ENCODE measurements at places on chromosomes 13 and 19. TPM values are rescaled to one million over a fixed set of nuclear protein-coding genes. Genes with fewer than 3 reads are reported as not detected.
A peak's percentile ranks its signal among the peaks of the same experiment; 100 is the strongest.

LILRA1 gene
- total RNA-seq, result not detected

PDE4C gene
- total RNA-seq, result not detected

PRSS57 gene
- not detected for total RNA-seq

SHANK1 gene
- total RNA-seq, result not detected

KLK3 gene
- total RNA-seq, result not detected

KLF2 gene
- total RNA-seq, result 37.5 TPM

ANGPTL8 gene
- not detected for total RNA-seq

KLK13 gene
- not detected for total RNA-seq

CGB7 gene
- not detected for total RNA-seq

ZNF738 gene
- total RNA-seq, result 8.3 TPM

CYP4F8 gene
- total RNA-seq, result not detected

INAFM1 gene
- total RNA-seq, result 9.3 TPM

MEIOSIN gene
- total RNA-seq, result not detected

- H3K4me1 ChIP-seq, result no peaks in the 10 kb centered on the region
- H3K27me3 ChIP-seq, result no peaks in the 10 kb centered on the region
- H3K27ac ChIP-seq, result no peak overlapping the region
- no peak overlapping the region for H3K4me3 ChIP-seq
These were observed 4.6 kb upstream of the LYPD5 start for GRCh38 chr19:43806848-43807247.

DNA sequence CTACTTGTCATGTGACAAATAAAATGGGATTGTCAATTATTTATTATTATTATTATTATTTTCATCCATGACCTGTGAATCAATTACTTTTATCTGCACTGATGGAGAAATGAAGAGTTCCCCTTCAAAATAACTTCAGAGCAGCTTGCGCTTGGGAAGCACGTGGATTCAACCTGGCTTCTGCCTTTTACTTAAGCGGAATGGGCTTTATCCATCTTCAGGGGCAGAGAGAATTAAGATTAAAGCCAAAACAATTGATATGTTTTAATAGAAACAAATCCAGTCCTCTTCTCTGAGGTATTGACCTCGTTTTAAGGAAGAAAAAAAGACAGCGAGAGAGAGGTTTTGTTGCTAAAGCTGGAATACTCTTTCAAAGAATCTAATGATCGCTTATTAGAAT lies 876 bp downstream of the SACS start:
- no peak overlapping the region for H3K4me3 ChIP-seq
- DNase-seq, result no peak
- H3K36me3 ChIP-seq, result no peaks in the 10 kb centered on the region
- H3K27ac ChIP-seq, result no peak overlapping the region
- H3K4me1 ChIP-seq, result no peaks in the 10 kb centered on the region

- H3K4me3 ChIP-seq, result no peak overlapping the region
- H3K27ac ChIP-seq, result no peak overlapping the region
- no peaks in the 10 kb centered on the region for H3K27me3 ChIP-seq
- DNase-seq, result no peak
- peaks cover 27% of the 10 kb centered on the region for H3K4me1 ChIP-seq
These were observed 78.0 kb downstream of the ATP11A start for GRCh38 chr13:112767506-112768471.

GRCh38 chr19:18202778-18203407 lies 949 bp downstream of the RAB3A start:
- H3K27me3 ChIP-seq, result no peaks in the 10 kb centered on the region
- H3K27ac ChIP-seq, result no peak overlapping the region
- H3K36me3 ChIP-seq, result peaks cover 4% of the 10 kb centered on the region
- H3K4me1 ChIP-seq, result peaks cover 17% of the 10 kb centered on the region
- peak overlapping the region; percentile 94 for H3K4me3 ChIP-seq

DNA sequence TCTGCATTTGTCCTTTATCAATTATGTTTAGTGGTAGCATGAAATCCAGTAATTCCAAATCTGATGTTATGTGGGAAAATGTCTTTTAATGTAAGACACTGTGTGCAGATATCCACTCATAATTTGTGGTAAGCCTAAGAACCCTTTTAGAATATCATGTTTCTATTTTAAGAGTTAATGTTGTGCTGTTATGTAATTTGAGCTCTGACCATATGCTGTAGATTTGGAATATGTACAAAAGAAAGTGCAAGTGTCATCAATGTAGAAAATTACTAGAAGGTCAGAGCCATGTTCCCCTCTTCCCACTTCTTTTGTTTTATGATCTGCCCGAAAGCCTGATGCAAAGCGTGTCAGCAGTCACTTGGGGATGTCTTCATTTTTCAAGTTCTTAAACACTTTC lies 44.5 kb downstream of the SCEL start:
- no peaks in the 10 kb centered on the region for H3K36me3 ChIP-seq
- no peak for DNase-seq
- no peak overlapping the region for H3K27ac ChIP-seq
- no peak overlapping the region for H3K4me3 ChIP-seq
- H3K4me1 ChIP-seq, result no peaks in the 10 kb centered on the region

- no peak for DNase-seq
- H3K27me3 ChIP-seq, result no peaks in the 10 kb centered on the region
- H3K4me1 ChIP-seq, result peaks cover 72% of the 10 kb centered on the region
- H3K27ac ChIP-seq, result peak overlapping the region; percentile 83
These were observed 1.3 kb downstream of the HNRNPL start for GRCh38 chr19:38848299-38849146.

DNA sequence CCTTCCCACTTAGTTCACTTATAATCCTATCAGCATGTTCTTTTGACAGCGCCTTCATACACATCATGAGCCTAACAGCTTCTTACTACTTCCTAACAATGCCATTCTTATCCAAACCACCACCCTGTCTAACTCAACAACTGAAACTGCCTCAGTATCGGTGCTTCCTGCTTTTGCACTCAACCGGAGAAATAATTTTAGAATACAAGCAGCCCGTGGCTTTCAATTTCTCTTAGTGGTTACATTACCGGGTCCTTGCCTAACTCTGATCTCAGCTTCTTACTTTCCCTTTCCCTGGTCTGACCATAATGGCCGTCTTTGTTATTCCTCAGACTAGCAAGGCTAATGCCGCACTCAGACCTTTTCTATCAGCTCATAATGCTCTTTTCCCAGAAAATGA lies 17.0 kb downstream of the ZFP82 start:
- H3K4me1 ChIP-seq, result no peaks in the 10 kb centered on the region
- no peak for DNase-seq
- no peak overlapping the region for H3K27ac ChIP-seq
- H3K27me3 ChIP-seq, result no peaks in the 10 kb centered on the region
- no peak overlapping the region for H3K4me3 ChIP-seq

GRCh38 chr19:48689449-48689848 lies 6.3 kb upstream of the FUT2 start:
- H3K4me3 ChIP-seq, result no peak overlapping the region
- no peaks in the 10 kb centered on the region for H3K36me3 ChIP-seq
- H3K27ac ChIP-seq, result no peak overlapping the region
- no peak for DNase-seq
- H3K27me3 ChIP-seq, result no peaks in the 10 kb centered on the region

- no peaks in the 10 kb centered on the region for H3K36me3 ChIP-seq
- H3K4me1 ChIP-seq, result no peaks in the 10 kb centered on the region
- H3K4me3 ChIP-seq, result no peak overlapping the region
- no peak for DNase-seq
These were observed 8.5 kb downstream of the MIER2 start for GRCh38 chr19:336067-336614.

DNA sequence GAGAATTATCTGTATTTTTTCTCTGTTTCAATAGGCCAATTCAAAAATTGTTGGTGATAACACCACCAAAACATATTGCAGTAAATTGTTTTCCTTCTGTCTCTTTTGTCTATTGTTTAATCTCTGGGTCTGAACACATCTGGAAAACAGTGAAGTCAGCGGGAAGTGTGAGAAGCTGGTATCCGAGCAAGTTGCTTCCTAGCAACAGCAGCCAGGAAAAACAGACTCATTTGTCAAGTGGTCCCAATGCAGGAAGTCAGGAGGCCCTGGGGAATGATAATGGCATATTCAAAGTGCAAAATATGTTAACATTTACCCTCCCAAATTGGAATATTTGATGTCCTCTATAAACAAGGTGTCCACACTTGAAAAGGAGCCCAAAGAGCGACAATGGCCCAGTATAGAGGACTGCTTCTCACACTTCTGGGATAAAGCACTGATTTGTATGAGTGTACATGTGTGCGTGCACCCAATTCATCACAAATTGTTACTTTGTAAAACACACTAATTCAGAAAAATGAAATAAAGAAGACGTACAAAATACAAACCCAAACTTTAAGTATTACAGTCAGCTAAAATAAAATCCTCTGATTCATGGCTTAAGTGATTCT lies 515.0 kb downstream of the TBC1D4 start:
- no peak for DNase-seq
- H3K4me1 ChIP-seq, result no peaks in the 10 kb centered on the region
- no peak overlapping the region for H3K4me3 ChIP-seq
- no peaks in the 10 kb centered on the region for H3K27me3 ChIP-seq
- no peak overlapping the region for H3K27ac ChIP-seq
- no peaks in the 10 kb centered on the region for H3K36me3 ChIP-seq

DNA sequence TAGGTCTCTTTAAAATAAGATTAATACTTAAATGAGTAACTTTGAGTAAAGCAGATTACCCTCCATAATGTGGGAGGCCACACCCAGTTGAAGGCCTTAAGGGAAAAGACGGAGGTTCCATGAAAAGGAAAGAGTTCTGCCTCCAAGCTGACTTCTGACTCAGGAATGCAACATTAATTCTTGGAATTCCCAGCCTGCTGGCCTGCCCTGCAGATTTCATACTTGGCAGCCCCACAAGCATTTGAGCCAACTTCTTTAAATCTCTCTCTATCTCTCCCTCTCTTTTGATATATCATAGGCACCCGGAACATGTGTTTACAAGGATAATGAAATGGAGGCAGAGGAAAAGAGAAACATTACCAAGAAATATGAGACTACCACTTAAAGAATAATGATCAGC lies 902.3 kb upstream of the MIR17HG start:
- no peak overlapping the region for H3K4me3 ChIP-seq
- H3K27me3 ChIP-seq, result no peaks in the 10 kb centered on the region
- no peak overlapping the region for H3K27ac ChIP-seq
- no peak for DNase-seq
- no peaks in the 10 kb centered on the region for H3K36me3 ChIP-seq

DNA sequence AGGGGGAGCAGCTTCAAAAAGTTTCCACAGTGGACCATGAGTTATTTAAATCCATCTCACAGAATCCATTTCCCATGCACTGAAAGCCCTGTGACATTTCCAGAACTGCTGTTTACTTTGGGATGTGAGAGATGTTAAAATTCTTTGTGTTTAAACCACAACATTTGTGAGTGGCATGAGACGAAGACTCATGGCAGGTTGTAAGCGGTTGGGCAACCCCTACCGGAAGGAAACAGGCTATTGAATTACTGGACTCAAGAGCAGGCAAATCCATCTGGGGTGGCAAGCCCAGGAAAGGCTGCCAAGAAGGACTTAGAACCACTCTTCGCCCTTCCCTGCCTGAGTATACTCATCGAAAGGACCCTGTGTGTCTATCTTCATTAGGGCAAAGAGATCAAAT lies 22.3 kb upstream of the CLDN10 start:
- no peak for DNase-seq
- no peak overlapping the region for H3K27ac ChIP-seq
- H3K4me3 ChIP-seq, result no peak overlapping the region
- H3K36me3 ChIP-seq, result no peaks in the 10 kb centered on the region
- no peaks in the 10 kb centered on the region for H3K4me1 ChIP-seq
- H3K27me3 ChIP-seq, result no peaks in the 10 kb centered on the region

DNA sequence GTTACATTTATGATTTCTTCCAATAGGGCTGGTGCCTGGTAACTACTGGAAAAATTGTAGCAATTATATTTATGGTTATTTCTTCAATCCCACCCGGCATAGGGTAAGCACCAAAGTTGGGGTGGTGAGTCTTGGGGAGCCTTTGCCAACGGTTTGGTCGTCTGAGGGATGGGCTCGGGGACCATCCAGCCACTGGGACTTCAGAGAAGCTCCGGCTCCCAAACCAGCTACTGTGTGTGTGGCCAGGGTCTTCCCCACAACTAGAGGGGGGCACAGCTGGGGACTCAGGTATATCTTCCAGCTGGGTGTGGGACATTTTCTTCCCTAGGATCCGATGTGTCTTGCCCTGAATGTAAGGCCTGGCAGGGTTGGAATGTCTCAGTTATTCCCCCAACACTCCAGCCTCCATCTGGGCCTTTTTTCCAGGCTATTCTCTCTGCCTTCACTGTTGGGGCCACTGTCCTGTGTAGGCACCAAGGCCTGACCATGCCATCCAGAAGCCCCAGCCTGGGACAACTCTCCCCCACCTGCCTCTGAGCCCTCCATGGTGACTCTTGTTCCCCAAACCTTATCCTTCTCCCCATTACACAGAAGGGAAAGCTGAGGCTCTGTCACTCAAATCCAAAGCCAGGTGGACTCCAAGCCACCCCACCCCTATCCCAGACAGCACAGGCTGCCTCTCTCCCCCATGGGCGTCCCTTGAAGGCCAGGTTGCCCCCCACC lies 1.1 kb upstream of the IFI30 start:
- no peaks in the 10 kb centered on the region for H3K27me3 ChIP-seq
- H3K4me3 ChIP-seq, result no peak overlapping the region
- peaks cover 9% of the 10 kb centered on the region for H3K4me1 ChIP-seq
- H3K27ac ChIP-seq, result no peak overlapping the region
- no peak for DNase-seq
- no peaks in the 10 kb centered on the region for H3K36me3 ChIP-seq

DNA sequence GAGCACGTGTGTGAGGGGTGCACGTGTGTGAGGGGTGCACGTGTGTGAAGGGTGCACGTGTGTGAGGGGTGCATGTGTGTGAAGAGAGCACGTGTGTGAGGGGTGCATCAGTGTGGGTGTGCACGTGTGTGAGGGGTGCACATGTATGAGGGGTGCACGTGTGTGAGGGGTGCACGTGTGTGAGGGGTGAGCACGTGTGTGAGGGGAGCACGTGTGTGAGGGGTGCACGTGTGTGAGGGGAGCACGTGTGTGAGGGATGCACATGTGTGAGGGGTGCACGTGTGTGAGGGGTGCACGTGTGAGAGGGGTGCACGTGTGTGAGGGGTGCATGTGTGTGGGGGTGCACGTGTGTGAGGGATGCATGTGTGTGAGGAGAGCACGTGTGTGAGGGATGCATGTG lies 15.7 kb downstream of the RASA3 start:
- H3K27ac ChIP-seq, result no peak overlapping the region
- H3K36me3 ChIP-seq, result peaks cover 43% of the 10 kb centered on the region
- no peaks in the 10 kb centered on the region for H3K27me3 ChIP-seq

GRCh38 chr19:10766671-10767201 lies 48.9 kb downstream of the DNM2 start:
- H3K27me3 ChIP-seq, result no peaks in the 10 kb centered on the region
- H3K27ac ChIP-seq, result no peak overlapping the region
- no peaks in the 10 kb centered on the region for H3K36me3 ChIP-seq
- H3K4me3 ChIP-seq, result no peak overlapping the region
- H3K4me1 ChIP-seq, result peaks cover 37% of the 10 kb centered on the region
- DNase-seq, result no peak

DNA sequence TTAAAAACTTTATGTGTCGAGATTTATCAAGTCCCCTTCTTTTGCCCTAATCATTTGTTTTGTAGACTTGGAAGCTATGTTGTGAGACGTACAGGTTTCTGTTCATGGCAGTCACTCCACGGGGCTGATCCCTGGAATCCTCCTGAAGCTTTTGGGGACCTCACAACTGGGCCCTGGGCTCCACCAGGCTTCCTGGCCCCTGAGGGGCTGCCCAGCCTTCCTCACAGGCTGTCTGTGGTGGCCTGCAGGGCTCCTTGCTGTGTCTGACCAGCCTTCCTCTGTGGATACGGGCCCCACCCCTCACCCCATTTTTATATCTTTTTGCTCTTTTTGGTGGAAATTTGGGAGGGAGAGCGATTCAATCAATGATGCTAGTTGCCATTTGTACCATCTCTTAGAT lies 38.1 kb downstream of the CHST8 start:
- no peaks in the 10 kb centered on the region for H3K36me3 ChIP-seq
- H3K27me3 ChIP-seq, result no peaks in the 10 kb centered on the region
- no peak for DNase-seq
- H3K4me1 ChIP-seq, result no peaks in the 10 kb centered on the region
- no peak overlapping the region for H3K27ac ChIP-seq
- no peak overlapping the region for H3K4me3 ChIP-seq
